ENCODE measurements at places on chromosomes 3 and 15.

GRCh38 chr3:193830791-193831191 is 237.8 kb downstream of the OPA1 start:
- H3K27ac ChIP-seq: no peak overlapping the region

- no peak overlapping the region for H3K27ac ChIP-seq
- no peaks in the 10 kb centered on the region for H3K27me3 ChIP-seq
- no peaks in the 10 kb centered on the region for H3K4me1 ChIP-seq
- H3K4me3 ChIP-seq: no peak overlapping the region
- no peak for DNase-seq
These were observed 88.3 kb upstream of the COL8A1 start for GRCh38 chr3:99549957-99550603.

GRCh38 chr15:43525131-43525530 is 7.7 kb downstream of the MAP1A start:
- H3K27ac ChIP-seq: no peak overlapping the region
- no peak overlapping the region for H3K4me3 ChIP-seq

GRCh38 chr3:45092132-45093031 is 53.8 kb downstream of the CDCP1 start:
- no peaks in the 10 kb centered on the region for H3K36me3 ChIP-seq
- H3K27me3 ChIP-seq: no peaks in the 10 kb centered on the region
- H3K27ac ChIP-seq: no peak overlapping the region
- no peak for DNase-seq

GRCh38 chr15:92705764-92706163 is 50.2 kb upstream of the FAM174B start:
- peak overlapping the region; percentile 65 for H3K27ac ChIP-seq
- H3K27me3 ChIP-seq: no peaks in the 10 kb centered on the region
- peaks cover 11% of the 10 kb centered on the region for H3K4me1 ChIP-seq
- H3K36me3 ChIP-seq: no peaks in the 10 kb centered on the region
- no peak overlapping the region for H3K4me3 ChIP-seq
- DNase-seq: peak; percentile 32

DNA sequence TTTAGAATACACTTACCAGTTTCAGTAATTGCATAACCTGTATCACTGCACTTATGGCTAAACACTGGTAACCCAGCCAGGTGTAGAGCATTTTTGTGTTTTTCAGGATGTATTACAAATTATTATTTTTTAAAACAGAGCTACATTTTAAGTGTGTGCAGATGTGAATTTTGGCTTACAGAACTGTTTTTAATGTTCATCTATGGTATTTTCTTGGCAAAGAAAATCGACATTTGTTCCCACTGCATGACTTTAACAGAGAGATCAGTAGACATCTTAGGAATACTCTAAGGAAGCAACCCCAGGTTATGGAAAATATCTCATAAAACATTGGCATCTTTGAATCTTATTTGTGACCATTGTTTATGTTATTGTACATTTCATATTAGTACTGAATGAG is 73.3 kb downstream of the ATP13A4 start:
- no peaks in the 10 kb centered on the region for H3K36me3 ChIP-seq
- no peak for DNase-seq
- H3K27ac ChIP-seq: no peak overlapping the region
- H3K27me3 ChIP-seq: no peaks in the 10 kb centered on the region
- no peaks in the 10 kb centered on the region for H3K4me1 ChIP-seq

GRCh38 chr3:106326941-106327695 is 458.3 kb upstream of the CBLB start:
- no peak overlapping the region for H3K27ac ChIP-seq
- no peaks in the 10 kb centered on the region for H3K4me1 ChIP-seq
- H3K4me3 ChIP-seq: no peak overlapping the region
- no peaks in the 10 kb centered on the region for H3K36me3 ChIP-seq
- H3K27me3 ChIP-seq: no peaks in the 10 kb centered on the region

DNA sequence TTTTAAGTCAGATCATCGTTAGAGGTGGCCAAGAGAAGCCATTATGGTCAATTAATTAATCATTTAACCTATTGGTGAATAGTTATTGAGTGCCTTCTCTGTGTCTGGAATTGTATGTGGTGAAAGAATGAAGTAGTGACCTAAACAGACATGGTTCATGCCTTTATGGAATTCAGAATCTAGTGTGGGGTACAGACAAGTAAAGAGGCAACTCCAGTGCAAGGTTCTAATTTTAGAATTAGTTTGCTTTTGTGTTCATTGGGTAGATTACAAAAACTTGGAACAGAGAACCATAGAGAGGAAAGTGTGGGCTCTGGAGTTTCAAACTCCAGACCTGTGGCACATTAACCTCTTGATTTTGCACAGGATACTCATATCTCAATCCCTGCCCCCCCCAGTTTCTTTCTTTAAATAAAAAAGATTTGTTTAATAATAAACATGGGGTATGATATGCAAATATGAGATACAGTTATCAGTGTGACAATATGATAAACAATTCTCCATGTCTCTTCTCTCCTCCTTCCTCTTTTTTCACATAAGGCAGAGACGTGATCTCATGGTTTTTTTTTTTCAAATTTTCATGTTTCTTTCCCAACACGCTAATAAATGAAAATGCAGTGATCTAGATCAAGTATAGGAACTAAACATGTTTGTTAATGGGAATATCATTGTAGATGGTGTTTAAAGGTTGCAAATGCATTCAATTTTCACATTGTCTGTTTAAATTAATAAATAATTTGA is 117.9 kb downstream of the MITF start:
- H3K4me3 ChIP-seq: no peak overlapping the region
- no peaks in the 10 kb centered on the region for H3K36me3 ChIP-seq
- no peak for DNase-seq

- H3K27ac ChIP-seq: no peak overlapping the region
- no peak overlapping the region for H3K4me3 ChIP-seq
- H3K36me3 ChIP-seq: no peaks in the 10 kb centered on the region
- H3K4me1 ChIP-seq: peaks cover 3% of the 10 kb centered on the region
- DNase-seq: no peak
These were observed 128.9 kb downstream of the TFG start for GRCh38 chr3:100838157-100838556.

GRCh38 chr3:156299569-156299968 is 179.2 kb downstream of the KCNAB1 start:
- H3K4me1 ChIP-seq: no peaks in the 10 kb centered on the region
- H3K36me3 ChIP-seq: no peaks in the 10 kb centered on the region
- no peaks in the 10 kb centered on the region for H3K27me3 ChIP-seq
- no peak overlapping the region for H3K27ac ChIP-seq

GRCh38 chr3:63613561-63613960 is 38.9 kb upstream of the SNTN start:
- H3K4me1 ChIP-seq: no peaks in the 10 kb centered on the region
- DNase-seq: no peak
- no peaks in the 10 kb centered on the region for H3K36me3 ChIP-seq
- no peaks in the 10 kb centered on the region for H3K27me3 ChIP-seq

DNA sequence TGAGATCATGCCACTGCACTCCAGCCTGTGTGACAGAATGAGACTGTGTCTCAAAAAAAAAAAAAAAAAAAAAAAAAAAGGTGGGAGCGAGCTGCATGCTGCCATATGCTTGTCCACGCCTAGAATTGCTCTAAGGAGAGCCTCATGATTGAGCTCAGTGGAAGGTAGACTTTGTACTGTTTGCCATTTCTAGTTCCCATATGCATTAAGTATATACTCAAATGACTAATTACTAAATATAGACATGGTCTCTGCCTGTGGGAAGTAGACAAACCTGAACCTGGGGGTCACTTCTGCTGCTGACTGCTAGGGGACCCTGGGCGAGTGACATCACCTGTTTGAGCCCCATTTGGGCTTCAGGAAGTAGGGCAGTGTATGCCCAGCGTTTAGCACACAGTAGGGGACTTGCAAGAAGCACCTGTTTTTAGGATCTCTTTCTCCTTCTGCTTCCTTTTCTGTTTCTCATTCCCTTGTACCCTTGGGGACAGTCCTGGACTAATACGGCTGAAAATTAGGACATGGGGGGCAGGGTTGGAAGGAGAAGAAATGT is 27.2 kb downstream of the PRKCD start:
- no peaks in the 10 kb centered on the region for H3K27me3 ChIP-seq
- no peak overlapping the region for H3K4me3 ChIP-seq
- DNase-seq: no peak
- no peak overlapping the region for H3K27ac ChIP-seq
- H3K4me1 ChIP-seq: no peaks in the 10 kb centered on the region

- H3K27me3 ChIP-seq: peaks cover 4% of the 10 kb centered on the region
- DNase-seq: no peak
- no peaks in the 10 kb centered on the region for H3K36me3 ChIP-seq
- H3K27ac ChIP-seq: no peak overlapping the region
These were observed 19.8 kb downstream of the WDR72 start for GRCh38 chr15:53739651-53740050.

GRCh38 chr3:72977060-72977808 is 19.4 kb upstream of the PPP4R2 start:
- no peak for DNase-seq
- H3K36me3 ChIP-seq: no peaks in the 10 kb centered on the region
- no peaks in the 10 kb centered on the region for H3K4me1 ChIP-seq
- H3K27me3 ChIP-seq: no peaks in the 10 kb centered on the region
- H3K4me3 ChIP-seq: no peak overlapping the region
- no peak overlapping the region for H3K27ac ChIP-seq

GRCh38 chr3:2921903-2922302 is 188.3 kb downstream of the IL5RA start:
- H3K27ac ChIP-seq: no peak overlapping the region
- no peaks in the 10 kb centered on the region for H3K4me1 ChIP-seq
- H3K27me3 ChIP-seq: no peaks in the 10 kb centered on the region
- DNase-seq: no peak
- no peak overlapping the region for H3K4me3 ChIP-seq
- no peaks in the 10 kb centered on the region for H3K36me3 ChIP-seq

DNA sequence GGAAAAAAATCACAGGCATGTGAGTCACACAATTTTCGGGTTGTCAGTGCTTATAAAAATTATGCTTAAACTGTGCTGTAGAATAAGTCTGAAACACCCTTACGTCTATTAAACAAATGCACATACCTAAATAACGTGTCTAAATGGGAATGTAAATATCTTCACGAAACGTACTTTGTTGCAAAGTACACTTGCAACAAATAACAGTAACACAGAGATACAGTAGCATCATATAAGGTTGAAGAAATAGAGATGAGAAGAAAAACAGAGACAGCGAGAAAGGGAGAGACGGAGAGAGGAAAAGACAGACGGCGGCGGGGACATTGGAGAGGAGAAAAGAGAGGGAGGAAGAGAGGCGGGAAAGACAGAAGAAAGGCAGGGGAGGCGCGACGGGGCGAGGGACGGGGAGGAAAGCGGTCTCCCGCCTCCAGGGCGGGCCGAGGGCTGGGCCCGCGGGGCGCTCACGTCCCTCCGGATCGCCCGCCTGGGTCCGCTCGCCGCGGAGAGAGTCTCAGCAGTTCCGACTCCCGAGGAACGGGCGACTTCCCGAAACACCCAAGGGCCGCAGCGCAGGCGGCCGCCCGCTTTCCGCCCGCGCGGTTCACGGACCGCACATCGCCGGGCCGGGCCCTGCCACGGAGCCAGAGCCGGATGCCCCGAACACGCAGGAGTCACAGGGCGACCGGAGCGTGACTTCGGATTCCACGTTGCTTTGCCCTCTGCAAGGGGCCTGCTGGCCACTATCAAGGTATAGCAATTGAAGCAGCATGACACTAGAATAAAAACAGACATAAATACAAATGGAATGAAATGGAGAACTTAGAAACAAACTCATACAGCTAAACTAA is 153.4 kb downstream of the LMLN start:
- no peak overlapping the region for H3K27ac ChIP-seq
- no peaks in the 10 kb centered on the region for H3K36me3 ChIP-seq
- H3K4me1 ChIP-seq: peaks cover 1% of the 10 kb centered on the region

GRCh38 chr15:45903283-45903682 is 268.5 kb downstream of the SQOR start:
- no peak overlapping the region for H3K27ac ChIP-seq
- H3K4me3 ChIP-seq: no peak overlapping the region
- no peaks in the 10 kb centered on the region for H3K27me3 ChIP-seq
- no peak for DNase-seq

DNA sequence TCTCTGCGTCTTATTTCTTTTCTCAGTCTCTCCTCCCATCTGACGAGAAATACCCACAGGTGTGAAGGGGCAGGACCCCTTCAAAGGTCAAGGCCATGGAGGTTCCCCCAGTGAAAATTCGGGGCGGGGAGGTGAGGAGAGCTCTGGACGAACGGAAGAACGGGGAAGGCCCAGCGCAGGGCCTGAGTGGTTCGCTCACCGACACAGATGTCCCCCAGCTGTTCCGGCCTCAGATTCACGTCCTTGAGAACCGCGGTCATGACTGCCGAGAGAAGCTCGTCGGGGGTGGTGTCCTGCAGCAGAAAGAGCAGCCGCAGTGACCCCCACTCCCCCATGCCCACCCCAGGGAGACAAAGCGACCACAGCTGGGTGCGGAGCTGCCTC is 542 bp downstream of the ACAA1 start:
- H3K27me3 ChIP-seq: no peaks in the 10 kb centered on the region
- H3K27ac ChIP-seq: no peak overlapping the region
- peak; percentile 27 for DNase-seq
- peaks cover 12% of the 10 kb centered on the region for H3K36me3 ChIP-seq
- H3K4me3 ChIP-seq: peak overlapping the region; percentile 92

DNA sequence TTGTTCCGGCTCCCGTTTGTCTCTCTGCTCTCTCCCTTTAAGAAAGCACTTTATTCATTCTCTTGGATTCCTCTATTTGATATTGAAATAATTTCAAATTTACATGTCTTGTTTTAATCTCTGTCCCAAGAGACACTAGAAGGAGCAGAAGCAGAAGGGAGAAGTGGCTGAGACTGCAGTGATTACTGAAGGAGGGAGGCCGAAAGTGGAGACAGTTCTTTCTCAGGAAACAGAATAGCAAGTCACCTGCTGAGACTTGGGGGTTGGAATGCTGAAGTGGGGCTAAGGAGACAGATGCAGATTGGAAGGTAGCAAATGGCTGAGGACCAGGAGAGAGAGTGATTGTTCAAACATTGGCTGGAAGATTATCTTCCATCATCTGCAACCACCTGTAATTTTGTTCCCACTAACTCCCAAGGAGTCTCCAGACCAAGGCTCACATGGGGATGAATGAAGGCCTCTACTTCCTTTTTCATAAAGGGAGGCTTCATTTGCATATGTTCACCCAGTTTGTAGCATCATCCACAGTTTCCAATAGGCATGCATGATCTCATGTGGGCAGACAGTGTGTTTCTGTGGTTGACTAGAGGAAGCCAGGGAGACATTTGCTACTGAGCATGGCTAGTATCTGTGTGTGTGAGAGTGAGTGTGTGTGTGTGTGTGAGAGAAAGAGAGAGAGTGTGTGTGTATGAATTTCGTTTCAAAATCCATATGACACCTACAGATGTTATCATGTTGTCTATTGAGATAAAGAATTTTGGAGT is 24.0 kb downstream of the LTF start:
- H3K4me1 ChIP-seq: no peaks in the 10 kb centered on the region
- no peaks in the 10 kb centered on the region for H3K36me3 ChIP-seq
- H3K4me3 ChIP-seq: no peak overlapping the region
- H3K27ac ChIP-seq: no peak overlapping the region
- no peaks in the 10 kb centered on the region for H3K27me3 ChIP-seq

GRCh38 chr3:16140894-16141285 is 33.6 kb upstream of the GALNT15 start:
- no peaks in the 10 kb centered on the region for H3K4me1 ChIP-seq
- H3K36me3 ChIP-seq: no peaks in the 10 kb centered on the region
- H3K27me3 ChIP-seq: no peaks in the 10 kb centered on the region
- H3K4me3 ChIP-seq: no peak overlapping the region
- no peak for DNase-seq
